ENCODE measurements at places on chromosomes 3 and 15.

- H3K27me3 ChIP-seq, result no peaks in the 10 kb centered on the region
- H3K4me1 ChIP-seq, result no peaks in the 10 kb centered on the region
- no peak for DNase-seq
- no peak overlapping the region for H3K27ac ChIP-seq
Measured at GRCh38 chr3:29026959-29027358, 253.9 kb upstream of the RBMS3 start.

DNA sequence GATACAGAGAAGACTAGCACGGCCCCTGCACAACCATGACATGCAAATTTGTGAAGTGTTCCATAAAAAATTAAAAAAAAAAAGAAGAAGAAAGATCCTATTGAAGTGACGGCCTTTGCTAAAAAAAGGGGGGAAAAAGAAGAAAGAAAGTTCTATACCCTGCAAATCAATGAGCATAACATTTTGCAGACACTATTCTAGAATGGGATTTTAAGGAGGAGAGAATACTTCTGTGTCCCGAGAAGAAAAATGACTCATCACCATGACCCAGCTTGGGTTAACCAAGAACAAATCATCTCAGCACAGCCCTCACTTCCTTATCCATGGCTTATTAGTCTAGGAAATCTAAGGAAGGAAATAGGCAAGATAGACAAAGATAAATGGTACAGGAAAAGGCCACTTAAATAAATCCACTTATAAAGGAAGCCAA, 7.4 kb upstream of the SH3BP5 start:
- H3K27me3 ChIP-seq, result no peaks in the 10 kb centered on the region
- H3K4me3 ChIP-seq, result no peak overlapping the region
- no peak for DNase-seq
- H3K27ac ChIP-seq, result no peak overlapping the region

DNA sequence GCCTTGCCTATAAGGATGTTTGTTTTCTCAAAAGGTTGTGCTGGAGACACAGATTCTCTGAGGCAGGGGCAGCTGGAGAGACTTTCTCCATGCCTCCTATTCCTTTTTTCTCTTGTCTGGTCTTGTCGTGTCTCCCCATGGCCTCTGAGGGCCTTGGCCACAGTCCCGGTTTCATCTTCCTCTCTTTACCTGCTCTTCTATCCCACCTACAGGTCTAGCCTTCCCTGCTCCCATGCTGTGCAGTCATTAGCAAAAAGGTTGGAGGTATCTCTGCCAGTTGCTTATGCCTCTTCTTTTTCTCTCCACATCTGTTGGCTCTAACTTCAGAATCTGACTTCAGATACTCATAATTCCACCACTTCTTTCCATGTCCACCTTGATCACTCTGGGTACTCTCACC, 191.1 kb downstream of the IL20RB start:
- DNase-seq, result no peak
- H3K4me3 ChIP-seq, result no peak overlapping the region
- H3K36me3 ChIP-seq, result no peaks in the 10 kb centered on the region
- H3K27me3 ChIP-seq, result no peaks in the 10 kb centered on the region
- no peak overlapping the region for H3K27ac ChIP-seq

GRCh38 chr15:71892335-71892734, 82.0 kb downstream of the NR2E3 start:
- H3K27ac ChIP-seq, result no peak overlapping the region
- no peaks in the 10 kb centered on the region for H3K36me3 ChIP-seq
- H3K4me3 ChIP-seq, result no peak overlapping the region
- no peaks in the 10 kb centered on the region for H3K4me1 ChIP-seq

GRCh38 chr15:52518487-52519371, 10.0 kb downstream of the MYO5A start:
- DNase-seq, result no peak
- H3K27me3 ChIP-seq, result no peaks in the 10 kb centered on the region
- H3K4me3 ChIP-seq, result no peak overlapping the region

DNA sequence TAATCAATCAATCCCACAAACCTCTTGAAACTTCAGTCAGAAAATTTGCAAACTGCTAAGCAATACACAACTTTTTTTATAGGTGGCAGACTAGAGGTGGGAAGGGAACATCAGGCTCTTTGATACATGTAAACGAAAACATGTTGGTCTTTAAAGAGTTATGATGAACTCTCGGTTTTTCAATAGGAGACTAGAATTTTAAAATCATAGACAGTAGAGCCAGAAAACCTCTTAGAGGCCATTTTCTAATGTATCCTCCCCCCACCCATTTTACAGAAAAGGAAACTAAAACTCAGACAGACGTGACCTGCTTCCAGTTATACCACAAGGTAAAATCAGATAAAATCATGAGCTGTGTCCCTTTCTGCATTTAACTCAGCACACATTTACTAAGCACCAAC, 179.1 kb upstream of the LPP start:
- no peaks in the 10 kb centered on the region for H3K27me3 ChIP-seq
- H3K4me3 ChIP-seq, result no peak overlapping the region
- H3K36me3 ChIP-seq, result no peaks in the 10 kb centered on the region
- no peak for DNase-seq
- H3K27ac ChIP-seq, result no peak overlapping the region

DNA sequence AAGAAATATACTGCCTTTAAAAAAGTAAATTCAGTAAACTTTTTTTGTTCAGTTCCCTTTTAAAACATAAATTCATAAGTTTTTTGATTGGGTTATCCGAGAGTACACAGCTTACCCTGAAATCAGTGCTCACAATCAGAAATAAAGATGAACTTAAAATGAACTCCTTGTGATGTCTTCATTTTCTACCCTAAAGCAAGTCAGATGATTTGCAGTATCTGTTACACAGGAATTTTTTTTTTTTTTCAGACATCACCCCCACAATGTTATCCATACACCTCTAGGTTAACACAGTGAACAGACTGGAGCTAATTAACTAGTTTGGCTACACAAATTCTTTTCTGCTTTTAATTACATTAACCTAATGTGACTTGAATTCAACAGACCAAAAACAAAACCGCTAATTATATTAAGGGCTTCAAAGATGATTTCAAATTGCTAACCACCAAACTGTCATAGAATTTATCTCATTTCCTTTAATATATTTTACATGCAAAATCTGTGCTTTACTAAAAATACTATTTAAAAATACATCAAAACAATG, 1042.0 kb downstream of the ROBO1 start:
- DNase-seq, result no peak
- H3K27ac ChIP-seq, result no peak overlapping the region
- no peaks in the 10 kb centered on the region for H3K36me3 ChIP-seq
- H3K4me3 ChIP-seq, result no peak overlapping the region
- no peaks in the 10 kb centered on the region for H3K27me3 ChIP-seq
- peaks cover 24% of the 10 kb centered on the region for H3K4me1 ChIP-seq

GRCh38 chr3:89877230-89877629, 769.8 kb downstream of the EPHA3 start:
- H3K4me1 ChIP-seq, result no peaks in the 10 kb centered on the region
- 0 out of 2 replicates have a peak, but pooled peaks cover 3% of the 10 kb centered on the region for H3K36me3 ChIP-seq
- DNase-seq, result no peak
- H3K4me3 ChIP-seq, result no peak overlapping the region

DNA sequence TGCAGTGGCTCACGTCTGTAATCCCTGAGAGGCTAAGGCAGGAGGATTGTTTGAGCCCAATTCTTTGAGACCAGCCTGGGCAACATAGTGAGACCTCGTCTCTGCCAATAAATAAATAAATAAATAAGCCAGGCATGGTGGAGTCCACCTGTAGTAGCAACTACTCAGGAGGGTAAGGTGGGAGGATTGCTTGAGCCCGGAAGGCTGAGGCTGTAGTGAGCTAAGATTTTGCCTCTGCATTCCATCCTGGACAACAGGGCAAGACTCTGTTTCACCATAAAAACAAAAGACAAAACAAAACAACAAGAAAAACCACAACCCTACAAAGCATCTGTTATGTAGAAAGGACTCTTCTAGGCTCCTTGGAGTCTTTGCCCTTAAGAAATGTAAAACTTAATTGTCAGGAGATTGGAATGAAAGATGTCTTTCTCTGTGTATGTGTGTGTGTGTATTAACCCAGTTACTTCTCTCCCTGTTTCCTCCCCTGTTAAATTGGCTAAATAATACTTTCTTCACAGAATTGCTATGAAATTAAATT, 9.5 kb downstream of the NECTIN3 start:
- no peak overlapping the region for H3K27ac ChIP-seq
- H3K36me3 ChIP-seq, result no peaks in the 10 kb centered on the region
- no peaks in the 10 kb centered on the region for H3K27me3 ChIP-seq

DNA sequence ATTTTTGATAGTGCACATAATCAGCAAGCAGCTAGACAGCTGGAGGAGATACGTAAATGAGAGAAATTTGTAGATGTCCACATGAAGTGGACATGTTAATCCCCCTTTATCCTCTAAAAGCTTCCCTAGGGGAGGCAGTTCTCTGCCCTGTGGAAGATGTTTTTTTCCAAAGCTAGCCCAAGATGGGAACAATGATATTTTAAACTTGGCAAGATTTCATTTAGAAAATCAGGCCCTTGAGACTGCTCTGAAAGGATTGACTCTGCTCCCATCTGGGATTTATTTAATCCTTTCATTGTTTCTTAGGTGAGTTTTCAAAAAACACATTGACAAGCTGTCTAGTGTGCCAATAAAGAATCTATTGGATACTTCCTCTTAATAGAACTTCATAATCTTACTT, 92.0 kb downstream of the SYNPR start:
- no peak for DNase-seq
- no peak overlapping the region for H3K4me3 ChIP-seq
- H3K27ac ChIP-seq, result no peak overlapping the region

DNA sequence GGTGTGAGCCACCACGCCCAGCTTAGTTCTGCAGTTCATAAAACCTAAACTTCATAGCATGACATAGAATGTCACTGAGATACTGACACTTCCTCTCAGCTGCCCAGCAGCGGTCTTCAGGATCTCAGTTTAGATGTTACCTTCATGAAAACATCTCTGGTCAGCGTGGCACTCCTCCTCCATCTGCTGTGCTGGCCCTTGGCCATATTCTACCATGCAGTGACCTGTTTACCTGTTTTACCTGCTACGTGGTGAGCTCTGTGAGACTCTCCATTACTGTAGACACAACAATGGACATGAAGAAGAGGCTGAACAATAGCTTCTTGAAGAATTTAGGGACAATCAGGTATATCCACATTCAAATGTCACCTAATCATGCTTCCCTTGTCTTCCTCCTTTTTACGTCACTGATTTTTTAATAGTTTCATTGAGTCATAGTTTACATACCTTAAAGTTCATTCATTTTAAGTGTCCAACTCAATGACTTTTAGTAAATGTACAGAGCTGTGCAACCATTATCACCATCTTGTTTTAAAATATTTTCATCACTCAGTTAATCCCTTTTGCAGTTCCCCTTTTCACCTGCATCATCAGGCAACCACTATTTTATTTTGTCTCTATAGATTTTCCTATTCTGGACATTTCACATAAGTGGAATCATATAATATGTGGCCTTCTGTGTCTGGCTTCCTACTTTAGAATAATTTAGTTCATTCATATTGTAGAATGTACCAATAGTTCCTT, 32.2 kb upstream of the PTPN23 start:
- H3K4me1 ChIP-seq, result no peaks in the 10 kb centered on the region
- H3K36me3 ChIP-seq, result no peaks in the 10 kb centered on the region
- no peak overlapping the region for H3K4me3 ChIP-seq
- no peaks in the 10 kb centered on the region for H3K27me3 ChIP-seq
- no peak overlapping the region for H3K27ac ChIP-seq

- H3K27me3 ChIP-seq, result no peaks in the 10 kb centered on the region
- no peak overlapping the region for H3K27ac ChIP-seq
- no peak for DNase-seq
Measured at GRCh38 chr3:33716227-33716626, 1.8 kb downstream of the CLASP2 start.

GRCh38 chr3:42696356-42697288, 6.0 kb downstream of the HHATL start:
- no peak overlapping the region for H3K4me3 ChIP-seq
- no peaks in the 10 kb centered on the region for H3K36me3 ChIP-seq
- no peak for DNase-seq

DNA sequence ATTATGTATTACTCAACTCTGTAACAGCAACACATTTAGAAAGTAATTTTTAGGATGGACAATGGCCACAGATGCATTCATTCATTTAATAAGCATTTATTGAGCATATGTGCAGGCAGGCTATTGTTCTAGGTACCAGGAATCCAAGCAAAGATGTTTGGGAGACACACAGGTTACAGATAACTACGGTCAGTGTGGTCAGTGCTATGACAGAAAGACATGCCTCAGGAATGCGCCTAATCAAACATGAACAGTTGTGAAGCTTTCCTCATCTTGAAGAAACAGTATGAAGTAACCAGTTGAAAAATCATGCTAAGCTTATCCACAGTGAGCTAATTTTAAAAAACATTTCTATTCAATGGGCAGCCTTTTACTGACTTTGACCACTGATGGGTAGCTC, 155.4 kb upstream of the CCDC54 start:
- H3K4me1 ChIP-seq, result no peaks in the 10 kb centered on the region
- no peak overlapping the region for H3K27ac ChIP-seq
- no peaks in the 10 kb centered on the region for H3K36me3 ChIP-seq
- DNase-seq, result no peak
- no peaks in the 10 kb centered on the region for H3K27me3 ChIP-seq

DNA sequence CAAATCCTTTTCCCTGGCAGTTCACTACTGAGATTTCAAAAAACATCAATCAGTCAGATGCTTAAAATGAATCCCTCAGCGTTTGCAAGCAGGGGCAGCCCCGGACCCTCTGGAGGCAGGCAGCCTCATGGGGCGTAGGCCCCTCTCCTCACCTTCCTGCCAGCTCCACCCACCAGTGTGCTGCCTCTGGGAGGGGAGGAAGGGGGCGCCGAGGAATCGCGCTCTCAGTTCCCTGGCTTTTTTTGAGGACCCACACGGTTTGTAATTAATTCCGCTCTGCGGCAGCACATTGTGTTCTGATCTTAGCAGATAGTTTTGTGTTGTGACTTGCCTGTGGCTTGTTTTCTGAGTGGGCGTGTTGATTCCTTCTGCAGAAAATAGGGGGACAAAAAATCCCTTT, 159.9 kb downstream of the KLF13 start:
- peak; percentile 34 for DNase-seq
- no peaks in the 10 kb centered on the region for H3K4me1 ChIP-seq
- no peak overlapping the region for H3K4me3 ChIP-seq
- peaks cover 36% of the 10 kb centered on the region for H3K27me3 ChIP-seq
- no peak overlapping the region for H3K27ac ChIP-seq
- H3K36me3 ChIP-seq, result no peaks in the 10 kb centered on the region

GRCh38 chr15:75049392-75049791, 26.0 kb downstream of the PPCDC start:
- H3K4me1 ChIP-seq, result peaks cover 7% of the 10 kb centered on the region
- H3K27ac ChIP-seq, result no peak overlapping the region
- DNase-seq, result no peak
- H3K36me3 ChIP-seq, result no peaks in the 10 kb centered on the region

GRCh38 chr3:66957367-66957766, 40.7 kb upstream of the KBTBD8 start:
- no peaks in the 10 kb centered on the region for H3K4me1 ChIP-seq
- H3K27me3 ChIP-seq, result no peaks in the 10 kb centered on the region
- no peak for DNase-seq
- H3K4me3 ChIP-seq, result no peak overlapping the region
- no peaks in the 10 kb centered on the region for H3K36me3 ChIP-seq

- no peak overlapping the region for H3K27ac ChIP-seq
- H3K4me3 ChIP-seq, result no peak overlapping the region
- no peaks in the 10 kb centered on the region for H3K36me3 ChIP-seq
Measured at GRCh38 chr3:195064300-195064931, 206.5 kb downstream of the XXYLT1 start.

- peaks cover 20% of the 10 kb centered on the region for H3K4me1 ChIP-seq
- no peak overlapping the region for H3K4me3 ChIP-seq
- H3K36me3 ChIP-seq, result no peaks in the 10 kb centered on the region
- H3K27me3 ChIP-seq, result no peaks in the 10 kb centered on the region
Measured at GRCh38 chr3:168070919-168071318, 24.8 kb downstream of the GOLIM4 start.

Data from GM23338 (cell line).